ENCODE measurements at places on chromosomes 5 and 9.

GRCh38 chr9:94085062-94085639 lies 887 bp downstream of the PTPDC1 start:
- no peak for DNase-seq

GRCh38 chr5:90233476-90233875 lies 176.1 kb downstream of the CETN3 start:
- DNase-seq = no peak

DNA sequence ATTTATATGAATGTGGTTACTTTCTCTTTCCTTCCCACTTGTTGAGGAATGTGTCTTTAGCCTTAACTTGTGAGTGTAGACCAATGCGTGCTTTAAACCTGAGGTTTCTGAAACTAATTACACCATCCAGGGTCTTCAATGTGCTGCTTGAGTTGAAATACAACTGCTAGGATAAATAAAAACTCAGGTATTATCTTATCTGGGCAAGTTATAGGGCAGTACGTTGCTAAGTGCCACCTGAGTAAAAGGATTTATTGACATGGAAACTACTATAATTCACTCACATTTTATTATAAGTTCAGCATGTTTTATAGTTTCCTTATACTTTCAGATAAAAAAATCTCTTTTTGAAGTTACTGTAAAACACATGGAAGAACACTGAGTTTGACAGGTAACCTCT lies 1136.8 kb upstream of the NUDT12 start:
- DNase-seq = no peak

GRCh38 chr9:95101326-95101725 lies 216.2 kb downstream of the FANCC start:
- DNase-seq = no peak

DNA sequence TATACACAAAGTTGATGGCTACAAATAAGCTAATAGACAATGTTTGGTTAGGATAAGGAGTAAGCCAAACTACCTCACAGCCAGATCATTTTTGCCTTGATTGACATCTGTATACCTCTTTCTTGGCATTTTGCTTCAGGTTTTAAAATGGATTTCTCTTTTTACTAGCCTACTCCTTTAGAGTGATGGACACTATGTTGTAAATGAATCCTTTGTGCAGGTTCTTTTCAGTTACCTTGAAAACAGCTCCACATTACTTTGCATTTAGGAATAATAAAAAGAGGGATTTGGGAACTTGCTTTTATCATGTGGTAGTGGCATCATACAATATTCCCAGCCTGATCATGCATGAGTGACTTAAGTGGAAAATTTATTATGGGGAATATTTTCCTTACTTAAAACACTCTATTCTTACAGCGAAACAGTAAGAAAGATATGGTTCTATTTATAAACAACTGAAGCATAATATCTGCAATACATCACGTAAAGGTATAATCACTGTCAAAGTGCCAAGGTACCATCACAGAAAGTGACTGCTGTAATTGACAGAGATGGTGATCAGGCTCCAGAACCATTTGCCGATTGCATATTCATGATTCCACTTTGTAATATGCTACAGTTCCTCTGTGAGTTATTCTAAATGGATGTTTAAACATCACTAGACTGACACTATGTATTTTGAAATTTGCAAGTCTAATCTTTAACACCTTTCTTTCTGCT lies 327.0 kb downstream of the DMRTA1 start:
- no peak for DNase-seq

GRCh38 chr5:179817470-179817840 lies 3.2 kb upstream of the SQSTM1 start:
- no peak for DNase-seq

- no peak for DNase-seq
Measured at GRCh38 chr9:19117039-19117716, 10.1 kb downstream of the PLIN2 start.

DNA sequence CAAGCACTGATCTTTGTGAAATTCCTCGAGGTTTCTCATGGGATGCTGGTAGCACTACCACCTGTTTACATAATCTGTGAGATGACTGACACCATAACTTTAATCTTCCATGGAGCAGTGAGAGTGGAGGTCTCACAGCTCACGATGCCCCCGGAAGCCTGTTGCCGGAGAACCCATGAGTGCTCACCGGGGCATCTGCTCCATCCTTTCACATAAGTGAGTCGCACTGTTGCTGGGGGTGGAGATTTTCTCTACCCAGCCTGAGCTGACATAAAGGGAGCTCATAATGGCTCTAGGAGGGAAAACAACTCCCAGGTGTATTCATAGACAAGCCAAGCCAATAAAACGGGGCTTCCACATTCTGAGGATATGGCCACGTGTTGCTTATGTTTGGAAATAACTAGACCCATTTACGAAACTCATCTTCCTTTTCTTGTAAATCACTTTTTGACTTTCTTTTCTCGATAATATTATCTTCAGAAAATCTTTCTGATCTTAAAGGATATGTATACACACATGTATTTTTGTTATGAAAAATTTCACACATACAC lies 11.2 kb upstream of the GFPT2 start:
- no peak for DNase-seq

DNA sequence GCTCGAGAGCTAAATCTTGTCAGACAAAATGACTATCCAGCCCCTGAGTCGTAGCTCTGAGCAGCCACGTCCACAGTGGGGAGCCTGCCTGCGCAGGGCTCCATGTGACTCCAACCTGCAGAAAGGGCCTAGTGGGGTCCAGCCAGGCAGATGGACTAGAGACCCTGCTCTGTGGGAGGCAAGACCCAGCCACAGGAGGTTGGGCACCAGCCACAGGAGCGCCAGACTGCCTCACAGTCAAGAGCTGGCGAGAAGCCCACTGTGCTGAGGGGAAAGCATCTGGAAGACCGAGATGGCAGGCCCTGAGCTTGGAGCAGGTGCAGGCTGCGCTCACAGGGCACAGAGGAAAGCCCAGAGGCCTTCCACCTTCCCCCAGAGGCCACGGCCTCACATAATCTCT lies 61.4 kb downstream of the C5orf15 start:
- no peak for DNase-seq

DNA sequence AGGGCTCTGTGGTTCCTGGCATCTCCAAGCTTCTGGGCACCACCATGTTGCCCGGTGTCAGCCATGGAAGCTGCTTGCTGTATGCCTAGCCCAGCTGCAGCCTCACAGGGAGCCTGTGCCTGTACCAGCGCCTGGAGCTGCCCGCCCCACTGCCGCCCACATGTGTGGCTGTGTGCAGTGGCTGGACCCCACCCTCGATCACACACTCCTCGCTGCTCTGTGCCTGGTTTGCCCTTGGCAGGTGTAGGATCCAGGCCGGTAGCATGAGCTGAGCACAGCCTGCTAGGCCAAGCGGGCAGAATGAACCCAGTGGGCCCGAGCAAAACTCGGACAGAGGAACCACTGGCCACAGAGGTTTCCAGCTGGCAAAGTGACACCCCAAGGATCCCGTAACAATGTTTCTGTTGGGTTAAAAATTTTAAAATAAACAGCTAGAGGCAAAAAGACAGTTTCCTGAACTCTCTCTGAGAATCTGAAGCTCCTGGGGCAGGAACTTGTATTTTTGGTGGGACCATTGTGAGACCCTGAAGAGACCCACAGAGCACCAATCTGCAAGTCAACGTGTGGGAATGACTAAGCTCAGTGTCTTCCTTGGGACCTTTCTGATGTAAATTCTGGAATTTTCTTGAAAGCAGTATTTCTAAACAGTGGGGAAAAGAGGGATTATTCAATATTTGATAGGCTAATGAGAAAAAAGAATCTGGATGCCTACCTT lies 73.1 kb upstream of the CCDC112 start:
- no peak for DNase-seq

DNA sequence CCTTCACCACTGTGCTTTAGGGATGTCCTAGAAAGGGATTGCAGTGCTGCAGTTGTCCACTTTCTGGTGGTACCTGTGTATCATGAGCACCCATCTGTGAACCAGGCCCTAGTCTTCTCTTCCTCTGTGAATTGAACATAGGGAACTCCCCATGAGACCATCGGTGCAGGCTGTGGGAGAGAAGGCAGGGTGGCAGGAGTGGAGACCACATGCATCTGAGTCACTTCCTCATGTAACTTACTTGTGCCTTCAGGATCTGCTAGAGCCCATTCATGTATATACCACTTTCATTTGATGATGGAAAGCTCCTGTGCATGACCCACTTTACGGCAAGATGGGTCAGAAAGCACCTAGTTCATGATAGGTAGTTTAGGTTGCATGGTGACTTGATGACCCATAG lies 478.1 kb upstream of the CDH9 start:
- DNase-seq = no peak

- no peak for DNase-seq
Measured at GRCh38 chr5:116887104-116887503, 312.5 kb upstream of the SEMA6A start.

- no peak for DNase-seq
Measured at GRCh38 chr5:141926434-141926833, 2.8 kb downstream of the DELE1 start.

- no peak for DNase-seq
Measured at GRCh38 chr9:14179449-14179848, 134.5 kb downstream of the NFIB start.

DNA sequence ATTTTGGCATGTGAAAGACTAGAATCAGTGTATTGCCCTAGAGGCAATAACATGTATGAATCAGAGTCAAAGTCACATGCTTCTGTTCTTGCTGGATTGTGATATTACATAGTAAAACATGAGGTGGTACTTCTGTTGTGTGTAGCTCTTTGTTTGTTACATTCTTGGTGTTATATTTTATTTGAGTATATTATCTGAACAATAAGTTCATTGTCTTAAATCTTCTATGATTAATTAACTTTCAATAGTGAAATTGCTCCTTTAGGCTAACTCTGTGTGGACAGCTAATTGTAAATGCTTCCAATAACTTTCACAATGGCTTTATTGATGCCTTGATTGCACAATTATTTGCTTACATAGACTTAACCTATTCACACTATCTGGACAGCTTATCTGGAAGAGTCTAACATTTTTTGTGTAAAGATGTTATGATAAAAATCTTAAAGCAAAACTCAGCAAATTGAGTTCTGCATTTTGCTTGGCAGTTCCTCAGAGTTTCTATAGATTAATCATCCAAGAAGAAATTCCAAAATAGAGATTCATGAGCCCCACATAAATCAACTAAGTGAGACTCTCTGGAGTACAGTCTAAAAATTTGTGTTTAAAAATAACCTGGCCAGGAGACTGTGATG lies 239.6 kb upstream of the TUSC1 start:
- DNase-seq = no peak

DNA sequence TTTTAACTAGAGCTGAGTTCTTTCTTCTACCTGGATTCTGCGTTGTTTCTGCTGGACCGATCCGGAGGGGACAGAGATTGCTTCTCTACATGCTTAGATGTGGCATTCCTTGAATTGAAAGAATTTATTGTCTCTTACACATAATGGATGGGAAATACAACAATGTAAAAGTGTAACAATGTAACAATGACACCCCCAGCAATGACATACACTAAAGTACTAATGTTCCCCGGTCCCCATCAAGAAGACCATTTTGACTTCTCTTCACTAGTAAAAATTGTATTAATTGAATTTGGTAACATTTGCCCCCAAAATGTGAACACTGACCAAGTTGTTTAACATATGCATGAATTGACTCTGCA lies 760.2 kb downstream of the TAF11L14 start:
- no peak for DNase-seq

GRCh38 chr9:128232528-128233428 lies 29.6 kb downstream of the DNM1 start:
- no peak for DNase-seq

- no peak for DNase-seq
Measured at GRCh38 chr5:109713453-109713852, 23.7 kb downstream of the MAN2A1 start.

- no peak for DNase-seq
Measured at GRCh38 chr5:134464988-134465815, 53.5 kb upstream of the CDKN2AIPNL start.

DNA sequence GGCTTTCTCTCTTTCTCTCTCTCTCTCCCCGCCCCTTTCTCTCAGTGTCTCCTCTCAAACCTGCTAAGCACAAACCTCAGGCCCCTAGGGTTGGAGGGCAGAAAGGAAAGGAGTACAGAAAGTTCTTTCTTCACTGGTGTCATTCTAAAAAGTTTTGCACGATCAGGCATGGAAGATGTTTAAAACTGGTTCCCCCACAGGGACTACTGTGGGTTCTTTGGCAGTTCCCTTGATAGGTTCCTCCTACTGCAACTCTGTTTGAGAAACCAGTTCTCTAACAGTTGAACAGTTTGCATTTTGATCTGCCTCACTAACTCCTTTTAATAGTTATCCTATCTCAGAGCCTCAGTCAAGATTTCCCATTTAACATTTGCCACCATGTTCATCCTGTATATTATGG lies 82.9 kb downstream of the CDO1 start:
- DNase-seq = no peak

GRCh38 chr5:88926774-88927173 lies 43.8 kb upstream of the MEF2C start:
- DNase-seq = no peak

- no peak for DNase-seq
Measured at GRCh38 chr9:126677188-126678084, 63.7 kb downstream of the LMX1B start.

DNA sequence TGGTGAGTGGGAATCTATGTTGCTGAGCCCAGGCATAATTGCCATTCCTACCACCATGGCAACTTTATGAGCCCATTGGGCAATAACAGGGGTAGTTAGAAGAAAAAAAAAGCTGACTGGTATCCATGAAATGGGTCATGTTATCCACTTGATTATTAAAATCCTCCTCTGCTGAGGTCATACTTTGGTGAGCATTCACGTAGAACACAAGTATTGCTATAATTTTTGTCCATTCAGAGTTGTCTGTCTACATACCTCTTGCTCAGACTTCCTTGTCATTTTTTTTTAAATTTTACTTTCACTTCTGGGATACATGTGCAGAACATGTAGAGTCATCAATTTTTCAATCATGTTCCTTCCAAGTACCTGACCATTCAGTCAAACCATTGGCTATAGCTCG lies 780.8 kb upstream of the ARRDC3 start:
- DNase-seq = no peak

DNA sequence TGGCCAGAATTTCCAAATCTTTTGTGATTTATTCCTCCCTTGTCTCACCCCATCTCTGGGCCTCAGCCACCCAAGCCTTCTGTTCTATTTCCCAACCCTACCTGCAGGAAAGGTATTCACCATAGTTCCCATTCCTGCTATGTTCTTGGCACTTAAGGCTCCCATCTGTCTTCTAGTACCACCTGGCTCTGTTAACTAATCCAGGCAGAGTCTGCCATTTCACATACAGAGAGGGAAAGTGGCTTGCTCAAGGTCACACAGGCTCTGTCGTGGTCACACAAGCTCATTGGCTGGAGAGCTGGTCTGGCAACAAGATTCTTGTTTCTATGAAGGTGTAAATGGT lies 35.2 kb downstream of the COL27A1 start:
- no peak for DNase-seq

GRCh38 chr5:158287643-158288271 lies 428.8 kb upstream of the CLINT1 start:
- no peak for DNase-seq

GRCh38 chr5:43729846-43730478 lies 127.0 kb downstream of the NNT start:
- no peak for DNase-seq

DNA sequence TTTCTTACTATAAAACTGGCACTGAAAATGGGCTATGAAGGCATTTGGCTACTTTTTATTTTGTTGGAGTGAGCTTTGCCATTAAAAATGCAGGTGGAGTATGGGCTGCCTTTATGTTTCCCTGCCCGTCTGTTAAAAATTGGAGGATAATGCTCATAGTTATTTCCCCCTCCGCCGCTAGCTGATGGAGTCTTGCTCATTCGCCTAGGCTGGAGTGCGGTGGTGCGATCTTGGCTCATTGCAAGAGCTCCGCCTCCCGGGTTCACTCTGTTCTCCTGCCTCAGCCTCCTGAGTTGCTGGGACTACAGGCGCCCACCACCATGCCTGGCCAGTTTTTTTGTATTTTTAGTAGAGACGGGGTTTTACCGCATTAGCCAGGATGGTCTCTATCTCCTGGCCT lies 8.6 kb downstream of the G3BP1 start:
- DNase-seq = no peak
